ENCODE measurements at places on chromosomes 6 and 20.

DNA sequence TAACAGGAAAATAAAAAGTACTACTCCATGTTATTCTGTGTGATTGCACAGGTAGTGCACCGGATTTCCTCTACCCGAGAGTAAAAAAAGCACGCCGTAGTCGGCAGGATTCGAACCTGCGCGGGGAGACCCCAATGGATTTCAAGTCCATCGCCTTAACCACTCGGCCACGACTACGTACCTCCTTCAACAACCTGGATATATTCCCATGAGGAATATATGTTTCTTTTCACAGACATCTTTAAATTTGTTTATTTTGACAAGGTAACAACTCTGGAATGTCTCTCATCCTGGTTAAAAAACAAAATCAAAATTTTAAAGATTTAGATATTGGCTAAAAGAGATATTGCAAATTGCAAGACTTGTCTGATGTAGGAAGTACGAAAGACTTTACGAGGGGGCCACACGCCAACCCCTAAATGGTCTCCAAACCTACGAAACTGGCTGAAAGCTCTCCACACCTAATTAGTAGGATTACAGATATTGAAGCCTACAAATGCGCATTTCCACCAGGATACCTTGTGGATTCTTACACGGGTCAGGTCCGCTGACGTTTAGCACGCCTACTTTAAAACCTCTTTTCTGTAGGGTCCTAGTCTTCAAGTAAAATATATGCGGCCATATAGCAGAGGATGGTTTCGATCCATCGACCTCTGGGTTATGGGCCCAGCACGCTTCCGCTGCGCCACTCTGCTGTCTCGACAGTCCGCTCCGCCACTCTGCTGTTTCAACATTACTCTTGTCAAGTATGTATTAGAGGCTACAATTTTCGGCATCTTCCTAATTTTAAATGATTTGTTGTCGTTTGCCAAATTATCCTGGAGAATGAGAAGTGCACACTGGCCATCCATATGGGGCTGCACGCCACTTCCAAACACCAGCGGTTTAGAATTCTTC lies 52.2 kb upstream of the BTN3A2 start:
- peak overlapping the region; percentile 47 for H3K27ac ChIP-seq
- peak overlapping the region; percentile 10 for H3K4me3 ChIP-seq
- H3K36me3 ChIP-seq: no peaks in the 10 kb centered on the region
- H3K27me3 ChIP-seq: peaks cover 5% of the 10 kb centered on the region

DNA sequence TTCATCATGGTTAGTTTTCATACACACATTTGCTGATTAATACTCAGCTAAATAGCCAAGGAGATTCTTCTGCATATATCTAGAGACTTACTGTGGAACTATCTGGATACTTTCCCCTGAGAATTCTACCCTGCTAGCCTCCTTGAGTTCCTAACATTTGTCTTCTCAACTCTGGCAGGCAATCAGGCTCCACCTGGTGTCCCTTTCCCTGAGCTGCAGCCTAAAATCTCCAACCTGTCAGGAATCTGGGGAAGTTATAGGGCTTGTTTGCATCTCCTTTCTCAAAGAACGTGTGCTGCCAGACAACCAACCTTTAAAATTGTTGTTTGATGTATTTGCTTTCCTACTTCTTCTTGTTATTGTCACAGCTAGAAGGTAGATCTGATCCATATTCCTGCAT lies 73.4 kb downstream of the FUT9 start:
- H3K4me3 ChIP-seq: no peak overlapping the region
- no peak overlapping the region for H3K27ac ChIP-seq
- no peaks in the 10 kb centered on the region for H3K36me3 ChIP-seq
- H3K27me3 ChIP-seq: no peaks in the 10 kb centered on the region

DNA sequence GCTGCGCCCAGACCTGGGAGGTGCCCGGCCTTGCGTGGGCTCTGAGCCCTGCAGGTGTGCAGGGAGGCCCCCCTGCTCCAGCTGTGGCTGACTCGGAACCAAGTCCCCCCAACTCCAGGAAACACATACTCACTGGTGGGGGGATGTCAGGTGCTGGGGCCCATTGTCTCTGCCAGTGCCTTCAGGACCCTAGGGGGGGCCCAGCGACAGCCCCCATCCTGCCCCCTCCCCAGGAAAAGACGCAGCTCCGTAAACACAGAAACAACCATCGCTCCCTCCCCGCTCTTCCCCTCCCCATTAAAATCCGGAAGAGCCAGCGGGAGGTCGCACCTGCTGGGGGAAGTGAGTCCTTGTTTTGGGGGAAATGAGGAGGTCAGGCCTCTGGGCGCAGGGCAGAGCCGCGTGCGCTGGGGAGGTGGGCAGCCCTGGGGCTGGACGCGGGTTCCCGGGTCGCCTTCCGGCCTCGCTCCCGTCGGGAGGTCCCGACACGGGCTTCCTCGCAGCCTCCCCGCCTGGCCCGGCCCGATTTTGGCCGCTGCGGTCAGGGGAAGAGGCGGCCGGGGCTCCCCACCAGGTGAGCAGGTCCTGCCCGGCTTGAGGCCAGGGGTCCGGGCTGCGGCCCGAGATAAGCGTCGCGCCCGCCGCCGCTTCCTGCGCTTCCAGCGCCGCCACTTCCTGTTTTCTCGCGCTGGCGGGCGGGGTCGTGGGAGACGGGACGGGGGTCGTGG lies 6.2 kb downstream of the C20orf204 start:
- H3K36me3 ChIP-seq: no peaks in the 10 kb centered on the region
- DNase-seq: no peak
- no peaks in the 10 kb centered on the region for H3K4me1 ChIP-seq
- peaks cover 46% of the 10 kb centered on the region for H3K27me3 ChIP-seq
- H3K27ac ChIP-seq: peak overlapping the region; percentile 10
- no peak overlapping the region for H3K4me3 ChIP-seq

DNA sequence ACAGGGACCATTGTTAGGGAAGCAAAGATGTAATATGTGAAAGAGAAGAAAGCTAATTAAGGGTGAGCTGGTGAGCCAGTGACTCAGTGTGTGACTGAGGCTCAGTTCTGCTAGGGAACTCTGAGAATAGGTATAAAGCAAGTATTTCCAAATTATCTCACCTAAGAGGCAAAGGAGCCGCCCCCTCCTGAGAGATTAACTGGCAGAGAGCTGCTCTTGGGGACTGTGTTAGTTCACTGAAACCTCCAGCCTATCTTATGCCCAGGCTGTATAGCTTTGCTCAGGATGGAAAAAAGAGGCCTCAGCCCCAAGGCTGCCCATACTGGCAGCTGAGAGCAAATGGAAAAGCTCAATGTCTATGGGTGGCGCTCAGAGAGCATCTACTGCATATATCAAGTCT lies 152.0 kb downstream of the PAK5 start:
- no peaks in the 10 kb centered on the region for H3K36me3 ChIP-seq
- no peaks in the 10 kb centered on the region for H3K4me1 ChIP-seq
- H3K4me3 ChIP-seq: no peak overlapping the region
- no peak for DNase-seq
- no peaks in the 10 kb centered on the region for H3K27me3 ChIP-seq

GRCh38 chr20:58870293-58871014 lies 17.9 kb downstream of the GNAS start:
- no peaks in the 10 kb centered on the region for H3K36me3 ChIP-seq
- DNase-seq: peak; percentile 84
- no peaks in the 10 kb centered on the region for H3K4me1 ChIP-seq
- H3K27ac ChIP-seq: no peak overlapping the region

DNA sequence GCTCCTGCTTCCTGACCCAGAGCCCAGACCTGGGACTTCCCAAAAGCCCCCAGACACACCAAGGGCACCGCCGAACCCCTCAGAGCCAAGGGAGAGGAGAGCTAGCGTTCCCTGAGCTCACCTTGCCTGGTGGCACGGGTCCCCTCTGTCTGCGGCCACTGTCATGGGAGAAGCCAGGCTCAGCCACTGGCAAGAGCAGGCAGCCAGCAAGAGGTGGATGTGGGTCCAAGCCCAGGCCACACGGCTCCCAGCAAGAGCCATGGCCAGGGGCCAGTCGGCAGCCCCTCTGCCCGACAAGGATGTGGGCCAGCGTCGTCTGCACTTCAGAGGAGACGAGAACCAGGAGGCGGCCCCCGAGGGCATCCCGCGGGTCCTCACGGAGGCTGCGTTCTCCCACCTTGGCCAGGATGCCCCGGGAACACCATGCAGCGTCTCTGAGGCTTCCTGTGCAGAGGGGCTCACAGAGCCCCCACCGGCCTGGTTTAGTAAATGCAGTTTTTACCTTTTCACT lies 2.2 kb upstream of the PPDPF start:
- no peak for DNase-seq
- H3K27me3 ChIP-seq: no peaks in the 10 kb centered on the region
- no peak overlapping the region for H3K4me3 ChIP-seq
- peaks cover 33% of the 10 kb centered on the region for H3K4me1 ChIP-seq
- H3K36me3 ChIP-seq: no peaks in the 10 kb centered on the region
- H3K27ac ChIP-seq: no peak overlapping the region

GRCh38 chr20:19074828-19075516 lies 137.5 kb upstream of the SLC24A3 start:
- DNase-seq: no peak
- no peaks in the 10 kb centered on the region for H3K4me1 ChIP-seq
- H3K4me3 ChIP-seq: no peak overlapping the region
- H3K36me3 ChIP-seq: no peaks in the 10 kb centered on the region
- no peak overlapping the region for H3K27ac ChIP-seq
- no peaks in the 10 kb centered on the region for H3K27me3 ChIP-seq

DNA sequence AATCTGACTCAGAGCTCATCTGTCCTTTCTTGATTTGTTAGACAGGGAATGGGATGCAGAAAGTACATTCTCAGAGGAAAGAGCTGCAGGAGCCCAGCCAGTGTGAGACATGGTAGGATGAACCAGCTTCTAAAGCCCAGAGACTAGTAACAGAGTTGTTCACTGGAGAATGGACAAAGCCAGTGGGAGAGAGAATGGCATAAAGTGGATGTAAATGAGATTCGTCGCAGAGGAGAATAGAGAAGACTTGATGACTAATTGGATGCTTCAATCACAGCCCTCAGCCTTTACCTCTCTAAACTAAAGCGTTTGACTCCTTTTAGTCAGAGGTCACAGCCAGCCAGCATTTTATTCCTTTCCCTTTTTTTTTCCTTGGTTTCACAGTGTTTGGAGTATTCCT lies 25.5 kb upstream of the L3MBTL3 start:
- H3K36me3 ChIP-seq: no peaks in the 10 kb centered on the region
- no peaks in the 10 kb centered on the region for H3K4me1 ChIP-seq
- H3K4me3 ChIP-seq: no peak overlapping the region
- no peak for DNase-seq

GRCh38 chr6:47321577-47321976 lies 11.9 kb upstream of the TNFRSF21 start:
- no peaks in the 10 kb centered on the region for H3K36me3 ChIP-seq
- H3K27ac ChIP-seq: no peak overlapping the region
- no peaks in the 10 kb centered on the region for H3K4me1 ChIP-seq
- H3K4me3 ChIP-seq: no peak overlapping the region
- no peak for DNase-seq
- no peaks in the 10 kb centered on the region for H3K27me3 ChIP-seq

DNA sequence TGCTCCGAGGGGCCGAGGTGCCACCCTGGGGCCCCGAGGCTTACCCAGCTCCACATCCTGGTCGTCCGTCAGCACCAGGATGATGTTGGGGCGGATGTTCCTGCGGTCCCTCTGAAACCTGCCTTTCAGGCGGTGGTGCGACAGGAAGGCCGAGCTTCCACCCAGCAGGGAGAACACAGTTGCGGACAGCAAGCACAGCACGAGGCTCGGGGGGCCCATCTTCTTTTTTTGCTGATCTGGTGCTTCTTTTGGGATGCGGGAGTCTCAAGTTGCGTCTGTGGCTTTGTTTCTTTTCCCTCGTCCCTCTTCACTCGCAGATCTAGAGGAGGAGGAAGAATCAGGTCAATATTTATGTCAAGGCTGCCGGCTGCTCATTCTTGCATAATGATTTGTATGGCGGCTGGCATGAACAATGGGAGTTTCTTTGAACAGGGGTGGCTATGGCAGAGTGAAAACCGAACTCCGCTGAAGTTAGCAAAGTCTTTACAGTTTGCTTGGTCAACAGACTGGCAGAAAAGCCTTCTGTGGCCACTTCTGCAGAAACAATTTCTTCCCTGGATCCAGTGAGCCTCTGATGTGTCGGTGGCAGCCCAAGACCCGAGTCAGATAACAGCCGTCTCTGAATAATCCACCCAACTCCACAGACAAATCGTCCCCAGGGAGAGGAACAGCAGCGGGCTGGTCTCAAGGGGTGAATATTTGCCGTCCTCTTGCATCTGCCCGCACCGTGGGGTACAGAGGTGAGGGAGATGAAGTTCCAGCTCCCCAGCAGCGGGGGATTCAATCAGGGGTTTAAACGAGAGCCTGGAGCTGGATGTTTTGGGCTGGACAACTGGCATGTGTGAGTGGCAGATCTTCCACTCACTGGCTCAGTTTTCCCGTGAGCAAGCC lies 27.9 kb downstream of the SULF2 start:
- no peaks in the 10 kb centered on the region for H3K36me3 ChIP-seq
- no peak for DNase-seq
- no peak overlapping the region for H3K4me3 ChIP-seq
- no peaks in the 10 kb centered on the region for H3K4me1 ChIP-seq
- no peak overlapping the region for H3K27ac ChIP-seq

- H3K27ac ChIP-seq: no peak overlapping the region
- DNase-seq: no peak
- H3K4me1 ChIP-seq: no peaks in the 10 kb centered on the region
- H3K27me3 ChIP-seq: no peaks in the 10 kb centered on the region
- no peaks in the 10 kb centered on the region for H3K36me3 ChIP-seq
Observed at GRCh38 chr6:49300443-49300842, 162.6 kb downstream of the MMUT start.

GRCh38 chr6:128241216-128241615 lies 279.2 kb downstream of the PTPRK start:
- H3K4me1 ChIP-seq: no peaks in the 10 kb centered on the region
- H3K4me3 ChIP-seq: no peak overlapping the region
- H3K27ac ChIP-seq: no peak overlapping the region
- H3K27me3 ChIP-seq: no peaks in the 10 kb centered on the region

- H3K36me3 ChIP-seq: no peaks in the 10 kb centered on the region
- DNase-seq: no peak
- H3K4me1 ChIP-seq: no peaks in the 10 kb centered on the region
- H3K27ac ChIP-seq: no peak overlapping the region
- H3K27me3 ChIP-seq: no peaks in the 10 kb centered on the region
- H3K4me3 ChIP-seq: no peak overlapping the region
Observed at GRCh38 chr6:10084111-10084986, 330.5 kb downstream of the TFAP2A start.

DNA sequence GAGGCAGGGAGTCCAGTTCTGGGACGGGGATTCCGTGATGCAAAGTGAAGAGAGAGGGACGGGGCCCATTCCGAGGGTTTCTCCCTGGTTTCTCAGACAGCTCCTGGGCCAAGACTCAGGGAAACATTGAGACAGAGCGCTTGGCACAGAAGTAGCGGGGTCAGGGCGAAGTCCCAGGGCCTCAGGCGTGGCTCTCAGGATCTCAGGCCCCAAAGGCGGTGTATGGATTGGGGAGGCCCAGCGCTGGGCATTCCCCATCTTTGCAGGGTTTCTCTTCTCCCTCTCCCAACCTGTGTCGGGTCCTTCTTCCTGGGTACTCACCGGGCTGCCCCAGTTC lies 35.9 kb upstream of the HLA-G start:
- no peak overlapping the region for H3K27ac ChIP-seq
- H3K4me1 ChIP-seq: no peaks in the 10 kb centered on the region
- no peaks in the 10 kb centered on the region for H3K36me3 ChIP-seq
- DNase-seq: no peak
- peak overlapping the region; percentile 58 for H3K4me3 ChIP-seq

- H3K27ac ChIP-seq: no peak overlapping the region
- H3K36me3 ChIP-seq: no peaks in the 10 kb centered on the region
- H3K4me3 ChIP-seq: peak overlapping the region; percentile 40
- peaks cover 65% of the 10 kb centered on the region for H3K27me3 ChIP-seq
Observed at GRCh38 chr6:108117427-108118358, 43.2 kb upstream of the OSTM1 start.

GRCh38 chr6:89339565-89339964 lies 13.0 kb downstream of the UBE2J1 start:
- DNase-seq: no peak
- no peak overlapping the region for H3K4me3 ChIP-seq
- H3K4me1 ChIP-seq: peaks cover 8% of the 10 kb centered on the region
- peaks cover 5% of the 10 kb centered on the region for H3K36me3 ChIP-seq
- no peaks in the 10 kb centered on the region for H3K27me3 ChIP-seq
- no peak overlapping the region for H3K27ac ChIP-seq

Measured in sigmoid colon (tissue), 7 donors.